Esophagus (tissue), 2 donors: ENCODE measurements at places on chromosomes 6 and 20. TPM values are rescaled to one million over a fixed set of nuclear protein-coding genes. Genes with fewer than 3 reads are reported as not detected.

AP5S1 gene
- 7.9 TPM for polyA plus RNA-seq

BTN1A1 gene
- not detected for polyA plus RNA-seq

CCDC170 gene
- 0.02 TPM for polyA plus RNA-seq

PACRG gene
- polyA plus RNA-seq = 0.39 TPM

PSORS1C2 gene
- polyA plus RNA-seq = 0.22 TPM

FOXS1 gene
- polyA plus RNA-seq = 0.41 TPM

SCUBE3 gene
- polyA plus RNA-seq = 0.14 TPM

BNIP5 gene
- not detected for polyA plus RNA-seq

PKHD1 gene
- under 0.01 TPM for polyA plus RNA-seq

SH3BGRL2 gene
- 28.8 TPM for polyA plus RNA-seq

SPATA2 gene
- polyA plus RNA-seq = 2.6 TPM

GID8 gene
- polyA plus RNA-seq = 30.0 TPM

GFOD1 gene
- 6.8 TPM for polyA plus RNA-seq

TP53TG5 gene
- 0.13 TPM for polyA plus RNA-seq

CD40 gene
- polyA plus RNA-seq = 5.4 TPM

RIPPLY2 gene
- 0.09 TPM for polyA plus RNA-seq

CGAS gene
- 1.2 TPM for polyA plus RNA-seq

ADGRF1 gene
- 47.9 TPM for polyA plus RNA-seq

SLC2A10 gene
- 2.6 TPM for polyA plus RNA-seq

PBX2 gene
- 29.4 TPM for polyA plus RNA-seq

DEFB132 gene
- polyA plus RNA-seq = not detected

CNR1 gene
- polyA plus RNA-seq = 0.77 TPM

CLPSL2 gene
- polyA plus RNA-seq = not detected

TRPC4AP gene
- polyA plus RNA-seq = 25.7 TPM
